ENCODE measurements at places on chromosomes 4 and X. TPM values are rescaled to one million over a fixed set of nuclear protein-coding genes. Genes with fewer than 3 reads are reported as not detected.

HELT gene
- total RNA-seq, result not detected

UCP1 gene
- not detected for total RNA-seq

TASL gene
- total RNA-seq, result 11.8 TPM

PHEX gene
- total RNA-seq, result 0.56 TPM

AFP gene
- total RNA-seq, result 0.69 TPM

STAP1 gene
- 8.1 TPM for total RNA-seq

- no peak for DNase-seq
These were observed 630.4 kb upstream of the BOD1L1 start for GRCh38 chr4:14257903-14258302.

GRCh38 chr4:127641524-127641923 lies 8.8 kb downstream of the INTU start:
- no peak for DNase-seq

GRCh38 chr4:168488869-168489274 lies 8.0 kb upstream of the PALLD start:
- no peak for DNase-seq

DNA sequence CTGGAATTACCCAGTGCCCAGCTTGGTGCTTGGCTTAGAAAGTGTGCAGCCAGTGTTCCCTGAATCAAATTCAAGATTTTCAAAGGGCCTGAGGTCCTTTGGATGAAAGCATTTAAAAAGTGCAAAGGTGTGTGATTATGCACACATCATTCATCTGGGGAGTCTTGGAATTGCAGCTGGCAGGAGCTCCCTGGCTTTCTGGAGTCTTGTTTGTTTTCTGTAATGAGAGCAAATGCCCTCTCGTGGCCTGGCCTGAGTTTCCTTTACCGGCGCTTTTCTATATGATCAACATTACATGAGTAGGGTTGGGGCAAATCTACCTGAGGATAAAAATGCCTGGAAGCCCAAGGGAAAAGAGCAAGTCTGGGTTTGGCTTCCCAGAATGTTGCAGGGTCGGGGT lies 24.6 kb upstream of the SORCS2 start:
- no peak for DNase-seq

GRCh38 chr4:86449746-86450588 lies 90.1 kb upstream of the MAPK10 start:
- no peak for DNase-seq

DNA sequence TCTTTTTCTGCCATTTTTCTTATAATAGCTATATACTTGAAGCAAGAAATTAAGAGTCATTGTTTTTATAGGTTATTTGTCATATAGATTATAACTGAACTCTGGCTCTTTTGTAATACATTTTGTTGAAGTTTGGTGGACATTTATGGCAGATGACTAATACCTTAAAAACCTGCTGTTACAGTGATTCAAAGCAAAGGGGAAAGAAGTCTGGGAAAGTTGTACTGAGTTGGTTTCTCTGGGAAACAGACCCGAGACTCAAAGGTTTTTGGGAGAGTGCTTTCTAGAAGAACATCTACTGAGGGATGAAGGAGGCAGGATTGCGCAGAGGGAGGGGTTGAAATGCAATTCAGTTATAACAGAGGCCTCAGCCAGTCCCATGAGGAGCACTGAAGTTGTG lies 35.9 kb downstream of the NAP1L5 start:
- DNase-seq, result no peak

- DNase-seq, result peak; percentile 51
These were observed 70.1 kb upstream of the CBR4 start for GRCh38 chr4:169079942-169080827.

- DNase-seq, result no peak
These were observed 304.0 kb downstream of the MAPK10 start for GRCh38 chr4:86055898-86056297.

GRCh38 chrX:69506617-69507499 lies 2.7 kb downstream of the NALF2 start:
- no peak for DNase-seq

DNA sequence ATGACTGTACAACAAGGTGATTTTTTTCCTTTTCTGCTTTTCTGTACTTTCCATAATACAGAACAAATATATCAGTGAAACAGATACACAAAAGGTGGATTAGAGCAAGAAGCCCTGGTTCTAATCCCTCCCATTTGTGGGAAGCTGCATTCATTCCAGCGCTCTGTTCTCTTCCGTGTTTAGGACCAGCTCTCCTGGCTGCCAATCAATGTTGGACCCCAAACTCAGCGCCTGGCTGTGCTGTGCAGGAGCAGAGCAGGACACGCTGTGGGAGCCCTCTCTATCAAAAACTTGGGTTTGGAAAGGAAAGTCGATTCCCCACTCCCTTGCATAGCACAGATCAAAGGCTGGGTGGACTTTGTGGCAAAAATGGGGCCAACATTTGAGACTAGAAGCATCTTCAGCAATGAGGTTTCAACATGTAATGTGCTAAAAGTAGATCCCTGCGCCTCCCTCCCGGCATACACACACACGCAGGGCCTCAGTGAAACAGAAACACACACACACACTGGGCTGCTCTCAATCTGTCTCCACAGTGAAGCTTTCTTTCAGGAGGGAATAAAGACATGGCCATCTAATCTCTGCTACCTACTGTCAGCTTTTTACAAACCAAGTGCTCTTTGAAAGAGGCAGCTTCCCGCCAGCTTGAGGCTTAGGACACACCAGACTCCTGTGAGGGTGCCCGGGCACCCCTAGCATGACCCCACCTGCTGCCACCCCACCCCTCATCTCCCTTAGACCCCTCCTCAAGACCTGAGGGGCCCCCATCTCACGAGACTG lies 12.2 kb downstream of the WDR1 start:
- no peak for DNase-seq

DNA sequence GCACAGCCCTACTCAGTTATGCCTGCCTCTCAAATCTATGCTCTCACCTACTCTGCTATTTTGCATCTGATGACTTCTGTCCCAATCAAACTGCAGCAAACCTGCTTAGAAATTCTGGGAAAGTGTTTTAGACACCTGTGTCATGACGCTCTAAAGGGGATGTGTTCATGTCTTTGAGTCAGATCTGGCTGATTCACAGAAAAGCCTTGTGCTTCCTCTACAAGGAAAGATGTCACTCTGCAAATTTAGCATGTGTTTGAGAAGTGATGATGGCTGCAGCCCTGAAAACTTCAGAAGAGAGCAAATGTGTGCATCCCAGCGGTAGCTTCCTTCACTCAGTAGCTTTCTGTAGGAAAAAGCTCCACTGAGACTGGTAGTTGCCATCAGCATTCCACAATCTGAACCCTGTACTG lies 235.4 kb downstream of the MGST2 start:
- DNase-seq, result no peak

Data from GM12878 (cell line).